ENCODE measurements at places on chromosomes 3 and 15.

DNA sequence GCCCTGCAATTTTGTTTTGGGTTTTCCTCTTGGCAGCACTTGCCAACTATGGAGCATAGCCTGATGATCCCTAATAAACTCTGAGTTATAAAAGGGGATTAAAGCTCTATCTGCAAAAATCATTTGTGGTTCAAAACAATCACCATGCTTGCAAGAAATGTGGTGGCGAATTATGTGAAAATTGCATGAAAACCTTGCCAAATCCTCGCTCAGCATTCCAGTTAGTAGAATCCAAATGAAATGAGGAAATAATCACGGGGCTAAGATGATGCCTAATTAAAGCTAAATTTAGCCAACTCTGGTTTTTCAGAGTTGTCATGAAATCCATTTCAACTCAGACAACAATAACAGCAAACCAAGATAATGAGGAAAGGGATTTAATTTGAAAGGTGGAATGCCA lies 73.0 kb upstream of the PROK2 start:
- DNase-seq, result no peak
- H3K4me1 ChIP-seq, result no peaks in the 10 kb centered on the region
- no peak overlapping the region for H3K4me3 ChIP-seq
- H3K27ac ChIP-seq, result no peak overlapping the region

GRCh38 chr3:196463804-196464203 lies 31.6 kb upstream of the UBXN7 start:
- no peak overlapping the region for H3K27ac ChIP-seq
- H3K36me3 ChIP-seq, result peaks cover 5% of the 10 kb centered on the region
- H3K4me3 ChIP-seq, result no peak overlapping the region
- H3K27me3 ChIP-seq, result no peaks in the 10 kb centered on the region
- no peak for DNase-seq
- H3K4me1 ChIP-seq, result no peaks in the 10 kb centered on the region

- H3K27me3 ChIP-seq, result peaks cover 24% of the 10 kb centered on the region
- H3K27ac ChIP-seq, result no peak overlapping the region
- no peak overlapping the region for H3K4me3 ChIP-seq
Measured at GRCh38 chr3:127090218-127091160, 102.4 kb upstream of the PRR23E start.

DNA sequence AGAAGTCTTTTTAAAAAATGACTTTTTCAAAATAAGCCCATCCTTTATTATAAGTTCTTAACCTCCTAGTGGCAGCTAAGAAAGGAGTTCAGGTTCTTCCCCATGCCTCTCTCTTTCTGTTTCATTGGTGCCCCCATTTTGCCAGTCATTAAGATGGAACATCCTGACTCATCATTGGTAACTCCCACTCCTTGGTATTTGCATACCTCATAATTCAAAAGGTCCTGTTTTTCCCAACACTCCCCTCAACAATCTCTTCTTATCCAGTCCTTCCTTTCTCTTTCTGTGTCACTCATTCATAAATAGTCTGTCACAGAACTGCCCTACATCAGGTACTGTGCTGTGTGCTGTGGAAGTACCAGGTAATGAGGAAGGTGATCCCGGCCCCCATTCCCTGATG lies 394.0 kb downstream of the FOXP1 start:
- H3K27ac ChIP-seq, result peak overlapping the region; percentile 39
- no peak overlapping the region for H3K4me3 ChIP-seq
- DNase-seq, result no peak

DNA sequence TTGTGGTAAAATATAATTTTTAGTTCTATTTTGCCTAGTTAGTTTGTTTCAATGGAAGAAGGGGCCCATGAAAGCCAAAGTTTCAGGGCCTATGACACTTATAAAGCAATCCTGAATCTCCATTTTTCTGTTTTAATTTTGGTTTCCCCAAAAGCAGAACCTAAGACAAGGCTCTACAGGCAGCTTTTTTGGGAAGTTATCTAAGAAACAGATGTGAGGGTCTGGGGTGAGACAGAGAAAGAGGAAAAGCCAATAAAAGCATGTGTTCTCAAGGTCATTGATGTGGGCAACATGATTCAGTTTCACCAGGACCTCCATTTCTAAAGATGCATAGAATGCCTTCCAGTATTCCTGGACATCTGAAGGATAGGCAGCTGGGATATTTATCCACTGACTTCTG lies 598.5 kb downstream of the PDCD6IP start:
- DNase-seq, result no peak
- no peak overlapping the region for H3K27ac ChIP-seq
- H3K36me3 ChIP-seq, result peaks cover 2% of the 10 kb centered on the region
- H3K27me3 ChIP-seq, result no peaks in the 10 kb centered on the region
- no peak overlapping the region for H3K4me3 ChIP-seq

- no peak overlapping the region for H3K4me3 ChIP-seq
- H3K27ac ChIP-seq, result peak overlapping the region; percentile 87
- peaks cover 41% of the 10 kb centered on the region for H3K4me1 ChIP-seq
- H3K36me3 ChIP-seq, result no peaks in the 10 kb centered on the region
Measured at GRCh38 chr15:85010386-85011159, 28.9 kb downstream of the PDE8A start.

GRCh38 chr3:15299036-15299435 lies 33.4 kb downstream of the SH3BP5 start:
- H3K4me3 ChIP-seq, result no peak overlapping the region
- H3K27me3 ChIP-seq, result no peaks in the 10 kb centered on the region
- DNase-seq, result no peak
- H3K27ac ChIP-seq, result no peak overlapping the region

- H3K27ac ChIP-seq, result no peak overlapping the region
- H3K4me1 ChIP-seq, result peaks cover 2% of the 10 kb centered on the region
- H3K27me3 ChIP-seq, result no peaks in the 10 kb centered on the region
- no peaks in the 10 kb centered on the region for H3K36me3 ChIP-seq
- H3K4me3 ChIP-seq, result no peak overlapping the region
- DNase-seq, result no peak
Measured at GRCh38 chr3:34277110-34277509, 478.7 kb downstream of the PDCD6IP start.

GRCh38 chr3:79808515-79808914 lies 40.7 kb upstream of the ROBO1 start:
- no peak overlapping the region for H3K27ac ChIP-seq
- no peaks in the 10 kb centered on the region for H3K4me1 ChIP-seq
- no peak overlapping the region for H3K4me3 ChIP-seq
- no peak for DNase-seq
- H3K36me3 ChIP-seq, result no peaks in the 10 kb centered on the region

GRCh38 chr15:19987389-19988048 lies 554.1 kb downstream of the GOLGA6L6 start:
- no peaks in the 10 kb centered on the region for H3K4me1 ChIP-seq
- peak; percentile 71 for DNase-seq
- H3K27ac ChIP-seq, result no peak overlapping the region
- no peaks in the 10 kb centered on the region for H3K27me3 ChIP-seq
- no peak overlapping the region for H3K4me3 ChIP-seq
- no peaks in the 10 kb centered on the region for H3K36me3 ChIP-seq

- H3K27me3 ChIP-seq, result peaks cover 21% of the 10 kb centered on the region
- DNase-seq, result no peak
- H3K4me1 ChIP-seq, result peaks cover 8% of the 10 kb centered on the region
- H3K4me3 ChIP-seq, result peak overlapping the region; percentile 89
- no peak overlapping the region for H3K27ac ChIP-seq
- H3K36me3 ChIP-seq, result no peaks in the 10 kb centered on the region
Measured at GRCh38 chr3:151085889-151086483, 522 bp downstream of the MED12L start.

- no peaks in the 10 kb centered on the region for H3K4me1 ChIP-seq
- no peak overlapping the region for H3K27ac ChIP-seq
- no peak for DNase-seq
- peaks cover 15% of the 10 kb centered on the region for H3K27me3 ChIP-seq
Measured at GRCh38 chr3:55647063-55647462, 160.0 kb upstream of the WNT5A start.

DNA sequence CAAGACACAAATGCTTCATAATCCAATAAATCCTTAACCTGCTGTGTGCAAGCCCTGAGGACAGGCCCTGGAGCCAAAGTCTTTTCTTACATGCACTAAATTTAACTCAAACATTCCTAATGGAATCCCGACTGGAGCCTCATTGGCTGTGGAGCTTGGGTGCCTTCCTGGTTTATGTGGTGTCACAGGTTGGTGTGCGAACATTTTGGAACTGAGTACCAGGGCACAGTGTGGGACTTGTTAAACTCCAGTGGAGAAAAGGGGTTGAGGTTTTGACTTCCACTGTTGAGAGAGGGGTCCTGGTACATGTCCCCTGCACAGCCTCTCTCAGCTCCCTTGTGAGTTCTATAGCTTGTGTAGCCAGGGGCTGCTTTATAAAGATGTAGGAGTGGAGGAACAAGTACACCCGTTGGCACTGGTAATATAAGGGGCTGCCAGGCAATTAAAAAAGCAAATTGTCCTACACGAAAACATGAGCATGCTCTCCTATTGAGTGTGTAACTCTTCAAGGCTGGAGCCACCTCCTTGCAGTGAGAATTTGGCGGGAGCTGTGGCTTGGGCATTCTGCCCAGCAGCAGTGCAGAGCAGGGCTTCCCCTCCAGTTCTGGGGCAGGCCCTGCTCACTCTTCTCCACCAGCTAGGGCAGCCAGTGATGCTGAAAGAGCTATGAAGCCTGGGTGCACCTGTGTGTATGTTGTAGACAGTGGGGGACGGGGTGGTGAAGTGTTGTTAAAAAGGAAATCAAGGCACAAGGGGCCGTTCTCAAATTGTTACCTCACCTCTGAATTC lies 218.1 kb downstream of the CLSTN2 start:
- H3K4me1 ChIP-seq, result no peaks in the 10 kb centered on the region
- DNase-seq, result no peak
- no peaks in the 10 kb centered on the region for H3K36me3 ChIP-seq
- H3K27ac ChIP-seq, result no peak overlapping the region

DNA sequence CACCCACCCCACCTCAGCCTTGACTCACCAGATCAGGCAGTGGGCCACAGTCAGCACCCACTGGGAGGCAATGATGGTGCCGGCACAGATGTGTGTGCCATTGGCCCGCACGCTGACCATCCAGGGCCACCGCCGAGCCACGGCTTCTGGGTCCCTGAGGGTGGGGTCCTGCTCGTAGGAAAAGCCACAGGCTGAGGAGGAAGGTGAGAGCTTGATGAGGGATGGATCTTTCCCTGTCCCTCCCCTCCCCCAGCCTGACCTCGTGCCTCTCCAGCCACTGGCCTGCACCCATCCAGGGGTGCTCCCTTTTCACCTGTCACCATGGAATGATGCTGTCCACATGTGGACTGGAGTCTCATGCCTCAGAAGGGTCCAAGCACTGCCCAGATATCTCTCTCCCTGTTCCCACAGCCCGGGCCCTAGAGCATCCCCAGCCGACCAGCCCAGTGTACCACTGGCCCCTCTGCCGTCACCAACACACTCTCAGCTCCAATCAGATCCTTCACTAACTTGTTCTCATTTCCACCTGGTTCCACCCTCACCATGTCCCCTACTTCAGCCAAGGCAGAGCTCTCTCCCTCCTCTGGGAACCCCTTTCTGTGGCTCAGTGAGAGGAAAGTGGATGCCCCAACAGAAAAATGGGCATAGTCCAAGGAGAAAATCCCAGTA lies 2.0 kb downstream of the PRSS50 start:
- peaks cover 2% of the 10 kb centered on the region for H3K27me3 ChIP-seq
- no peak overlapping the region for H3K4me3 ChIP-seq
- no peak overlapping the region for H3K27ac ChIP-seq
- H3K36me3 ChIP-seq, result no peaks in the 10 kb centered on the region

DNA sequence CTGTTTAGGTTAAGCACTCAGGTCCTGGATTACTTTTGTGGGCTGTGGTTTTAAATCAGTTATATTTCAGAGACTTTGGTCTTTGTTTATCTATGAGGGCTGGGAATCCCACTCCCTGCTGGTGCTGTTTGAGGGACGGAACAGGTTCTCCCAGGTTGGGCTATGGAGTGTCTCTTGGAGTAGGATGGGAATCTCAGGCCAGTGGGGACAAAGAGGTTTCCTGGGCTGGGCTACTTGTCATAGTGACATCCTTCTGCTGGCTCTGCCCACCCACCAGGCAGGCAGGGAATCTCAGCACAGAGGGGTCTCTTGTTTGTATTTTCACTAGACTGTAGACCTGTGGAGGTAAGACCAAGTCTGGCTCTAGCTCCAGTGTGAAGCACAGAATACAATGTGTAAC lies 47.2 kb upstream of the UBE3A start:
- H3K4me1 ChIP-seq, result peaks cover 6% of the 10 kb centered on the region

DNA sequence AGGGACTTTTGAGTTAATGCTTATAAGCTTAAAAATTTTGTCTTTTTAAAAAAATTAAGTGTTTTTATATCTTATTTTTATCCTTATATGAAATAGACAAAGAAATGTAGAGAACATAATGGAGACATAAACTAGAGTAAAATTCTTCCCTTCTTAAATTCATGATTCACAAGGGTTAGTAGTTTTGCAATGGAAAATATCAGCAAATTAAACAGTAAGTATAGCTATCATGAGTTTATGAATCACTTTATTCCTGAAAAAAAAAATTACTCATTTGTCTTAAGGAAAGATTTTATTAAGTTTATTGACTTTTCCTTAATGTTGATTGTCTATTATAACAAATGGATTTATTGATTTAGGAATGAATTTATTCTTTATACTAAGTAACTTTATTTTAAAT lies 4.3 kb downstream of the ATP6V1A start:
- no peaks in the 10 kb centered on the region for H3K27me3 ChIP-seq
- H3K4me1 ChIP-seq, result peaks cover 25% of the 10 kb centered on the region
- no peak overlapping the region for H3K4me3 ChIP-seq
- H3K36me3 ChIP-seq, result no peaks in the 10 kb centered on the region
- no peak for DNase-seq

DNA sequence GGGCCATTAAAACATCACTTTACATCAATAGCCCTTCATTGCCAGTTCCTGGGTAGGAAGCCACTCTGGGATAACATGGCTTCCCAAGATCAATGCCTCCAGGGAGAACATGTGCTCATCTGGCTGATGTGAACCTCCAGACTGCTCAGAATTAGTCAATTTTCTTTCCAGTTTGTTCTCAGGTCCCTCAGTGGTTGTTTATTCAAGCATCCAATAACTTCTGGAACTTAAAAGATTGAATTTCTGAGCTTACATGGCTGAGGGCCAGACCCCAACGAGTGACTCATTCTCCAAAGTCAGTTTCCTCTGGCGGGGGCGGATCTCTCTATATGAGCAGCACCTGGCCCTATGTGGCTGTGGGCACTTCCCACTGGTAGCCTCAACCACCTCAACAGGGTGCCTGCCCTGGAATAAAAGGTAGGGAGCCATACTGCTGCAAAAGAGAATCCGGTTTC lies 34.0 kb downstream of the LYZL4 start:
- H3K27me3 ChIP-seq, result peaks cover 19% of the 10 kb centered on the region
- DNase-seq, result no peak
- peaks cover 9% of the 10 kb centered on the region for H3K4me1 ChIP-seq
- no peak overlapping the region for H3K4me3 ChIP-seq

DNA sequence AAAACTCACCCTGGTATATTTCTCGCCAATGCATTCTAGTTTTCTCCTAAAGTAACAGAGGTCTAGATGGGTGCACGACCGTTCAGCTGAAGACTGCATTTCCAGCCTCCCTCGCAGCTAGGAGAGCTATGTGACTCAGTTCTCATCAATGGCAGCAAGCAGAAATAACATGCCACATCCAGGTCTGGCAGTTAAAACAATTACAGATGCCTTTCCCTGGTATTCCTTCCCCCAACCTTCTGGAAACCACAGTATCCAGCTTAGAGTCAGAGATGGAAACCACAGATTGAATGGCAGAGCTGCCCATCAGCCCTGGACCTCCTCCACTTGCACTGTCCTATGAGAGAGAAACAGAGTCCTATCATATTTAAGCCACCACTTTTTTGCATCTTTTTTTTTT lies 4.8 kb downstream of the HAPLN3 start:
- H3K27ac ChIP-seq, result peak overlapping the region; percentile 0
- H3K36me3 ChIP-seq, result no peaks in the 10 kb centered on the region
- DNase-seq, result no peak
- no peaks in the 10 kb centered on the region for H3K27me3 ChIP-seq

Data from chondrocyte (in vitro differentiated cells).